ENCODE measurements at places on chromosomes 2 and 18.

- no peak for DNase-seq
These were observed 15.7 kb upstream of the PLA2R1 start for GRCh38 chr2:160077912-160078810.

GRCh38 chr2:96207774-96208142 is 869 bp downstream of the STARD7 start:
- no peak for DNase-seq

GRCh38 chr2:175535631-175536030 is 354.1 kb upstream of the ATP5MC3 start:
- DNase-seq, result no peak

- DNase-seq, result no peak
These were observed 9.9 kb downstream of the NABP1 start for GRCh38 chr2:191687867-191688266.

DNA sequence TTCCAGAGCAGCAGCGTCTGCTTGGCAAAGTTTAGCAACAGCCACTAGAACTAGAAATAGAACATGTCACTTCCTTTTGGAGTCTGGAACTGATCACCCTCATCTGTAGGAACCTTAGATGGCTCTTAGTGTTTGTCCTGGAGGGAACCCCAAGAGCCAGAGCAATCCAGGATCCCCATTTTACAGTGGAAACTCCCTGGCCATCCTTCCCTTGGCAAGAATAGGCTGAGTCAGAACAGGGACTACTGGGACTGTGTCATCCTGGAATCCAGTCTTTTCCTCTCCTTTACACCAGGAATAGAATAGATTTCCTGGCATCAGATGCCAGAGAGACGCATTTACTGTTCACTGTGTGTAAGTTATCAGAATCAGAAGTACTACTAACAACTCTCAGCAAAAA is 33.2 kb upstream of the GRHL1 start:
- DNase-seq, result no peak

DNA sequence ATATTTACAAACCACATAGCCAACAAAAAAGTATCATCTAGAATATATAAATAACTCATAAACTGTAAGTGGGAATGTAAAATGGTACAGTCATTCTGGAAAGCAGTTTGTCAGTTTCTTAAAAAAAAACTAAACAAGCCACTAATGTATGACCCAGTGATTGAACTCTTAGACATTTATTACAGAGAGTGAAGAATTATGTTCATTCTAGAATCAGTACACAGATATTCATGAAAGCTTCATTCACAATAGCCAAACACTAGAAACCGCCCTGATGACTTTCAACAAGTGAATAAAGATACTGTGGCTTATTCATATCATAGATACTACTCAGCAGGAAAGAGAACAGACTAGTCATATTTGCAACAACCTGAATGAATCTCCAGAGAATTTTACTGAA is 1541.5 kb downstream of the LRP1B start:
- no peak for DNase-seq

- no peak for DNase-seq
These were observed 124.0 kb downstream of the NRP2 start for GRCh38 chr2:205806143-205806905.

- no peak for DNase-seq
These were observed 43.6 kb downstream of the SRBD1 start for GRCh38 chr2:45567288-45567963.

DNA sequence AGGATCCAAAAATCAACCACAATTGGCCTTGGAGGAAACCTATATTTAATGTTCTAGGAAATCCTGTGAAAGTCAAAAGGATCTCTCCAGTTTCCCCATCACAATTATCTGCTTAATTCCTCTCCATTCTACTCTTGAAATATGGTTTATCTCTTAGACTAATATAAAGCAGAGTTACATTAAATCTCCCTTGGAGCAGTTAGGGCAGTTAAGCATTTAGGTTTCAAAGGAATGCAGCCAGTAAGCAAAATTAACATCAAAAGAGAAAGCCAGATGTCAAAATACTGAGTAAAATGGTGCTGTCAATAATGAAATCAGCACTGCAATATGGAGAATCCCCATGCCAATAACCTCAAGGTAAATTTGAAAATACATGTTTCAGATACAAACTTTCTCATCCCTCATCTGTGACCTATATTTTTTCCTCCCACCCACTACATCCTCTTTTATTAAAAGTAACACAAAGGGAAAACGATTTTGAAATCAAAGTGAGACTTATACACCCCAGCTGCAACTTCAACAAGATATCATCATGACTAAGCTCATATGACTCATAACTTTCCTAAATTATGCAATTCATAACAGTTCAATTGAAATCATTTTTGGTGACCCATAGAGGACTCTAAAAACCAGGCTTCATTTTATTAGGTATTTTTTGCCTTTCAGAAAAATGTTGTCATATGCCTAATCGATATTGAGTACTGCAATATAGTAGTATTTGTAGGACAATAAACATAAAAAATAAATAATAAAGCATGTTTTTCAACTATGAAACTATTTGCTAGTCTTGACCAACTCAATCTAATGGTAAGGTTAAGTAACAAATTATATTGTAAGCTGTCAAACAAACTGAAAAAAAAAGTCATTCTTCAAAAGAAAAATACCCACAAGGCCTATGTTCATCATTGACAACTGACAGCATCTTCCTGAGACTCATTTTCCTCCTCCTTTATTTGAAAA is 3.1 kb downstream of the ADAM17 start:
- no peak for DNase-seq

DNA sequence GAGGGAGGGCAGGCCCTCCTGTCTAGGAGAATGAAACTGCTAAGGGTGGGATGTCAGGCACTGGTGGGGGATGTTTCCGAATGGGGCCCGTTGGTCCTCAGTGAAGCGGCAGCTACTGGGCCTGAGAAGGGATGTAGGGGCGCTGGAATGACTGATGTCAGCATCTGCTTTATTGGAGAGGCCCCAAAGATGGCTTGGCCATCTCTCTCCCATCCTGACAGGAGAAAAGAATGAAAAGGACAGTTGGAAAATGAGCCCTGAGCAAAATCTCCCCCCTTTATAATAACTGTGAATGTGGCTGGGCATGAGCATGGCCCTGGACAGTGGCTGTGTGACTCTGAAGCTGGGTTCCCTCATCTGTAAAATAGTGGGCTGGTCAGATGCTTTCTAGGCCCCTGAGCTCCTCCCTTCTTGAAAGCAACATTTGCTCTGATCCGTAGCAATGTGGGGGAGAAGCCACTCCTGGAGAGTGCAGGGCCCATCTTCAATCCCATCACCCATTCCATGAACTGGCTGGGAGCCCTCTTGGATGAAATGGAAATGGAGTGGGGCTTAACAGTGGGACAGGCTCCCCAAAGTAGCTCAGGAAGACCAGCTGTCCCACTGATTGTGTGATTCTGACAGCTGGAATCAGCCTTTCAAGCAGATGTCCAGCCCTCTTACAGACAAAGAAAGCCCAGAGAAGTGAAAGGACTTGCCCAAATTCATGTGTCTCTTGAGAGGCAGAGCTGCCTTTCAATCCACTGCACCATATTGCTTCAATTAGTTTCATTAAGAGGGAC is 232.7 kb upstream of the SMAD2 start:
- no peak for DNase-seq

DNA sequence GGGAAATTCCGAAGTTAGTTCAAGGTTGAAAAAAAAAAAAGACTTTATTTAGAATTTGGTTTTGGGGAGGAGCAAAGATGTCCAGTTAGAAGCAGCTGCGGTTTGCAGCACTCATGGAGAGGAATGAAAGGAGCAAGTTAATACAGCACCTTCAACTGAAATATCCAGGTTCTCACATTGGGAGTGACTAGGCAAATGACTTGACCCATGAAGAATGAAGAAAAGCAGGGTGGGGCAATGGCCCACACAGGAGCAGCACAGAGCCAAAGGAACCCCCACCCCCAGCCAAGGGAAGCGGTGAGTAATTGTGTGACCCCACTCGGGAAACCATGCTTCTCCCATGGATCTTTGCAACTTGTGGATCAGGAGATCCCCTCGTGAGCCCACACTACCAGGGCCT is 32.8 kb downstream of the ZNF892 start:
- DNase-seq, result no peak

GRCh38 chr2:120850551-120850950 is 114.9 kb downstream of the GLI2 start:
- no peak for DNase-seq

DNA sequence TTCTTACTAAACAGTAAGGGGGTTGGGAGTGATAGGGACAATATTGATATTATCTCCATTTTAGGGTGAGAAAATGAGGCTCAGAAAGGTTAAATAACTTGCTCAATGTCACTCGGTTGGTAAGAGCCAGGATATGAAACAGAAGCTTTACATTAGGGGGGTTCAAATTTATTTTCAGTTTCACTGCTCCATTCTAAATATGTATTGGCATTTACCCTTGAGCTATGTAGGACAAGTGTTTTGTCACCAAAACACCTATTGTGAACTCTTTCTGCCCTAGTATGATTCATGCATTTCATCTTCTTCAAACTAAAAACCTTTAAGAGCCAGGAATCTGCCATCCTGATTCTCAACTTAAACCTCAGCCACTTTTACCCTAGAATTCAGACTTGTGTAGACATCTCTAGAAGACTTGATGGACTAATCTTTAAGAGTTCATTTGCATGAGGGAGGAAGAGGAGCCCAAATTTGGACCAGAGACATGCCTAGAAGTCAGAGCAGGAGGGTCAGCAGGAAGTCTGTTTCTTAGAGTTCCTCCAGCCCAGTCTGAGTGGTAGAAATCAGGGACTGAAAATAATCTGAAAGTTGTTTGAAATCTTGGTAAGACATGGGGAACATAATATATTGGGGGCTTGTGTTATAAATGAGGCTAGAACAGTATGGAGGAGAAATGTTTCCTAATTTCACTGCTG is 129.4 kb upstream of the ATP5MC3 start:
- no peak for DNase-seq

DNA sequence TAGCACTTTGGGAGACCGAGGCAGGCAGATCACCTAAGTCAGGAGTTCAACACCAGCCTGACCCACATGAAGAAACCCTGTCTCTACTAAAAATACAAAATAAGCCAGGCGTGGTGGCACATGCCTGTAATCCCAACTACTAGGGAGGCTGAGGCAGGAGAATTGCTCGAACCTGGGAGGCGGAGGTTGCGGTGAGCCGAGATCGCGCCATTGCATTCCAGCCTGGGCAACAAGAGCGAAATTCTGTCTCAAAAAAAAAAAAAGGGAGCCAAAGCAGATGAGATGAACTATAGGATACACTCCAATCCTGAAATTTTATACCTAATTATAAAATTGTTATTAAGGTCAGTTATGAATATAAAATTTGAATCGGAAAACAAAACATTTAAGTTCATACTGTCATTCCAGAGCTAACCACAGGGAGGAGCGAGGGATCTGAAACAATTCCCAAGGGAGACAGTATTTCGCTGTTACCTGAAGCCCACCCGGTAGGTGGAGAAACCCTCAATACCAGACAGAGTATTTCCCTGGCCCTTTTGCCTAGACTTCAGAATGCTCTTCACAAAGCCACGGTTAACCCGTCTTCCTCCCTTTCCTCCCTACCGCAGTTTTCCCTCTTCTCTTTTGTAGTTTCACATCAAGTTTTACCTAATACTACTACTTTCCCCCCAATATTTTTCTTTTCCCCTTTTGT is 1.4 kb downstream of the PPM1G start:
- DNase-seq, result no peak

- no peak for DNase-seq
These were observed 233.3 kb downstream of the NCKAP5 start for GRCh38 chr2:133334923-133335322.

DNA sequence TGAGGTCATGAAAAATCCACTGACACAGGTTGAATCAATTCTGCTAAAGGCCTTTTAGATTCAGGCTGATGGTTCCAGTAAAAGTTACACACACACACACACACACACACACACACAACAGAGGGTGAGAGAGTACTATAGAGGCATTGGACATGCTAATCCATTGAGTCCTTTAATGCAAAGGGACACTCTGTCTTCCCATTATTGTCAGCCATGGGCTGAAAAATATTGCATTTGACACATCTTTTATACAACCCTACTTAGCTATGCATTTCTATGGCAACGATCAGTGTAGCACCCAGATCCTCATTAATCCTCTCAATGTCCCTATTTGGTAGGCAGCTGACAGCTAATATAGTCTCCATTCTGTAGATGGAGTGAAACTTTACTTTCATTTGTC is 440.8 kb upstream of the RGPD4 start:
- no peak for DNase-seq

GRCh38 chr2:158191076-158191895 is 89.6 kb downstream of the UPP2 start:
- DNase-seq, result no peak

GRCh38 chr2:26442301-26442700 is 35.6 kb downstream of the OTOF start:
- DNase-seq, result no peak

DNA sequence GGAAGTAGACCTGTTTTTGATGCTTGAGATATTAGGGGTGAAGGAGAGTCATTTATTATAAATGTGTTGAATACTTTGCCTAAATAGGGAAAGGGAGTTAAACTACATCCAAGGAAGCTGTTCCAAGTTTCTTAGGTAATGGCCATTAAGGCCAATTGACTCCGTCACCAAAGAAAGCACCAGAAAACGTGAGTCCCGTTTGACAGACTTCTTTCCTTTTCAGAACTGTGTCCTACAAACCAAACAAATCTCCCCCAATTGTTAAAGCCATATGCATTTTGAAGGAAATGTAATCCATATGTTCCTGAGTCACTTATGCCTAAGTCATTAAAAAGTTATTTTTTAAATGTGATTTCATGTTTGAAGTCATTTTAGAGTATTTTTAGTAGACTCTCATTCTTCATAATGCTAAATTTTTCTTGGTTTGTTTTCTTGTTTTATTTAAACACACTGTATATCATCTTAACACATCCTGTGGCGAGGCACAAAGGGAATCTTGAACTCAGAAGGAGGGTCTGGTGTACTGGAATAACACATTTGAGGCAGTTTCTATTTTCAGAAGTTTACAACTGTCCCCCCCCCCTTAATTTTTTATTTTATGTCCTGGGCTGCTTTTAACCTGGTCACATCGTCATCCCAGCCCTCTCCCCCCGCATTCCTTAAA is 133.7 kb downstream of the RHBDD1 start:
- no peak for DNase-seq

DNA sequence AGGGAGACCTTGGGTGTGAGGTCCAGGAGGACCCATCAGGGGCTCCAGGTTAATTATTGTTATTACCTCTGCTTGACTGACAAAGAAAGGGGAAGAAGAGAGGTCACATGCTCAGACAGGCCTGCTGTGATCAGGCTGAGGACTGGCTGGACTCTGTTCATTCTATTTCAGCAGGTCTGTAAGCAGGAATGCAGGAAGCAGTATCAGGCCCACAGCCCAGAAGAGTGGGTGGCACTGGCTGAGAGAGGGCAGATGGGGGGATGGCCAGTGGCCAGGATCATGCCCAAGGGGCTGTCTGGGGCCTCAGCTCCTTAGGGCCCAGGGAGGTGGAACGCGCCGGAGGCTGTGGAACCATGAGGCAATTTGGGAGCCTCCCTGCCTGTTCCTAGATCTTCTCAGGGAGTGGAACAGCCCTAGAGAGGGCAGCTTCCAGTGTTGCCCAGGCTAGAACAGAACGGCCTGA is 43.7 kb upstream of the ZBTB7C start:
- no peak for DNase-seq

GRCh38 chr2:151056870-151057269 is 204.8 kb downstream of the RBM43 start:
- DNase-seq, result no peak

Measured in effector memory CD8-positive, alpha-beta T cell (primary cell).